NCI-H345 (cell line): ENCODE measurements at places on chromosomes 2 and 18.

GRCh38 chr2:12335131-12335530, 381.6 kb upstream of the TRIB2 start:
- no peak for DNase-seq

- no peak for DNase-seq
Measured at GRCh38 chr2:27798486-27798885, 27.0 kb downstream of the MRPL33 start.

DNA sequence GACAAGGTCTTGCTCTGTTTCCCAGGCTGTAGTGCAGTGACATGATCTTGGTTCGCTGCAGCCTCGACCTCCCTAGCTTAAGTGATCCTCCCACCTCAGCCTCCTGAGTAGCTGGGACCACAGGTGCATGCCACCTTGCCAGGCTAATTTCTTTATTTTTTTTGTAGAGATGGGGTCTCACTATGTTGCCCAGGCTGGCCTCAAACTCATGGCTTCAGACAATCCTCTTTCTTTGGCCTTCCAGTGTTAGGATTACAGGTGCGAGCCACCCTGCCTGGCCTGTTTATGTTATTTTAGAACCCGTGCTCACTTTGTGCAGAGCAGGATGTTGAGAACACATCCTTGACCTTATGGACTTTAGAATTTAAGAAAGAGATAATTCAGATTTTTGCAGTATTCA, 17.4 kb downstream of the FAM117B start:
- DNase-seq: no peak

DNA sequence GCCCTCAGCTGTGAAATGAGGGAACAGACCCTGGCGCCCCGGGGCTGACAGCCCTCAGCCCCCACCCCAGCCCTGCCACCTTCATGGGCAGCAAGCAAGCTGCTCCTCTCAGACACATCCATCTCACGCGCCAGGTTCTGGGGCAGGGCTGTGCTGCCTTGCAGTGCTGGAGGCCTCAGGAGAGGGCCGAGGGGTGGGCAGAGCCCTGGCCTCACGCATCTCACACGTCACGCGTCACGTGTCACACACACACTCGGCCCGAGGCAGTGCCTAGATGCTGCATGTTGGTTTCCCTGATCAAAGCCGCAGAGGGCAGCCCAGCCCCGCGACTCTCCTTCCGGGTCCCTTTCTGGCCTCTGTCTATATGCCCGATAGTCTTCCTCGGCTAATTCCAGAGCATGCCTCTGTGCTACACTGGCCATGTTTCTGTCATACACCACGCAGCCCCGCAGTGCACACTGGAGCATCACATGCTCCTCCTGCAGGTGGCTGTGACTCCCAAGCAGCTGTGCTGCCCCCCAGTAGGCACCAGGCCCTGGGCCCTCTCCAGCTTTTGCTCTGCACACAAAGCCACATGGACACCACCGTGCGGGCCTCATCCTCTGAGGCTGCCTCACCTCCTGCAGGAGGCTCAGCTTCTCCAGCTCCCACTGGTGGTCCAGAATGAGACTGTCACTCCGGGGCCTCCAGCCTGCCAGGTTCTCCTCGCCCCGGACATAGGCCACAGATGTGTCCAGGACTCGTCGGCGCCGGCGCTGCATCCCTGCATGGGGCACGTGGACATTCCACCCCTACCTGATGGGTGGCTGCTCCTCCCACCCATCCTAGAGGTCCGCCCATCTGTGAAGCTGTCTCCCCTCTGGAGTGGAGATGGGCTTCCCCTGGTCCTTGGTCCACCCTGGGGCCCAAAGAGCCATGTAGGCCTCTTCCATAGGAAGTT, 31.4 kb downstream of the AQP12A start:
- DNase-seq: no peak

- no peak for DNase-seq
Measured at GRCh38 chr2:18900691-18901141, 311.3 kb upstream of the NT5C1B start.

DNA sequence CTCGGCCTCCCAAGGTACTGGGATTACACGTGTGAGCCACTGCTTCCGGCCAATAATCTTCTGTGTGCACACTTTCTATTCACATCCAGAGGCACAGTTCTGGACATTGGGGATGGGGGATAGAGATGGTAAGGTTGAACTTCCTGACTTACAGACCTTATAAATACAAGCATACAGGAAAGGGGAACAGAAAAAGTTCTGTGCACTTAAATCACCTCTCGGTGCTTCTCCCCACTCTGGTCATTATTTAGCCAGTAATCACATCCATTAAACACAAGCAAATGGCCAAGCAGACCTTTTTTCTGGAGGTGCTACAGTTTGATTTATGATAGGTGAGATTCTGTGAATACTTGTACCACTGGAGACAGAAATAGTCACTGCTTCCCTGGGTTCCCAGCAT, 110.6 kb downstream of the CRIM1 start:
- DNase-seq: no peak

- DNase-seq: no peak
Measured at GRCh38 chr2:24731923-24732322, 61.3 kb downstream of the PTRHD1 start.

- DNase-seq: no peak
Measured at GRCh38 chr2:32212295-32212694, 46.6 kb downstream of the SLC30A6 start.

DNA sequence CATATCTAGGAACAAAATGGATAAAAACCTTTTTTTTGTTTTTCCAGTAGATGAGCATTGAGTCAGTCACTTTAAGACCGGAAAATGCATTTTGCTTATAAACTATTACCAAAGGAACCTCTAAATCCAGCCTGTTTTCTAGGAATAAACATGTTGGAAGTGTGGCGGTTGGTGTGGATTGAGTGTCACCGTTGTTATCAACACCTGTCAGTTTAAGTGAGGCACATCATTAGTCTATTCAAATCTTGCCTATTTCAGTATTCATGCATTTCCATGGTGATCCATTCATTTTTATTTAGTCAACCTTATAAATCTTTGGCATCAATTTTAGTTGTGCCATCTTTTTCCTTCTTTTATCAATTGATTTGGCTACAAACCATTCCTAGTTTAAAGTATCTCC, 3.3 kb downstream of the KLHL29 start:
- DNase-seq: peak; percentile 17

- DNase-seq: no peak
Measured at GRCh38 chr18:61402726-61403125, 69.5 kb downstream of the CDH20 start.

DNA sequence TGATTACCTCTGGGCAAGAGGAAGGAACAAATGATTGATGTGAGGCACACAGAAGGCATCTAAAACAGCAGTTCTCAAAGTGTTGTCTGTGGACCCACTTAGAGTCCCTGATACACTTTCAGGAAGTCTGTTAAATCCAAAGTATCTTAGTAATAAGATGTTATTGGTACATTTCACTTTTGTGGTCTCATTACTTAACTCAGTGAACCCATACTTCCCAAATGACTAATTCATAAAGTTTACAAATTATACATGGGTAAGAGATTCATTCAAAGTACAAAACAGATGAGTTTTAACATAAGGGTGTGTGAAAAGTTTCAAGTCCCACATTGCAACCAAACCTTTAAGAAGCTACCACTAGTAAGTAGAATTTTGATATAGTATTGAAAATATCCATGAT, 440.5 kb downstream of the NUP35 start:
- DNase-seq: no peak

GRCh38 chr2:20350753-20351554, at the start of gene PUM2:
TSS of gene PUM2 (minus strand) at chr2:20350844. CDS start at chr2:20327360, 23,484 bp downstream.
- peak; percentile 99 for DNase-seq

- no peak for DNase-seq
Measured at GRCh38 chr2:179546656-179547055, 282.0 kb upstream of the SESTD1 start.

- no peak for DNase-seq
Measured at GRCh38 chr2:73998451-73998850, 13.7 kb downstream of the TET3 start.

DNA sequence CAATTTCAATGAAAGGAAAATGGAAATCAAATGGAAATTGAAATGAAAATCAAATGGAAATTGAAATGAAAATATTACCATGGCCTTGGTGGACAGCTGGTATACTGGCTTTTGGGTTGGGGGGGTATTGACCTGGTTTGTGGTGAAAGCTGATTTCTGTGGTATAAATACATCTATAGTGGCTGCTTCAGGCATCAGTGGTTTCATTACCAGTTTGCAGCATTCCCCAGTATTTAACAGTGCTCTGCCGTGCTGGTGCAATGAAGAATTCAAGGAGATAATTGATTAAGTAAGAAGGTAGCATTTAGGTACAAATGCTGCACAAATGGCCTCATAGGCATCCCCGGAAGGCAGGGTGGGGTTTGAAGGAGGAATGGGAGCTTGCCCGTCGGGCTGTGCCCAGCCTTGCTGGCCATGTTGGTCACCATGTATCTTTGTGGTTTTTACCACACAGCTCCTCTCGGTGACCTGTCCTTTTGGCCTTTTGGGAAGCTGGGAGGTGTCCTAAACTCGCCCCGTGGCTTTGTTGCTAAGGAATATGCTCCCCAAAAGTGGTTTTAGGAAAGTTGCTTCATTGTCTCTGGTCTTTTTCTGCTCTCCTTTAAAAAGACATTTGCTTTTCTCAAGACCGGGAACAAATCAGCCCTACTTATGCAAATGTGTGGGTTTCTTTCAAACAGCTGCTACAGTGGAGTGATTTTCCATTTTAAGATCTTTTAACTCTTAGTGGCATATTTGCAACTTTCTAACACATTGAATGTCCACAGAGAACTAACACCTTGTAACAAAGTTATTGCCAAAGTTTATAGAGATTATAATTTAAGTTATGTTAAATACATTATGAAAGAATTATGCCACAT, 28.6 kb downstream of the SNTG2 start:
- DNase-seq: no peak

DNA sequence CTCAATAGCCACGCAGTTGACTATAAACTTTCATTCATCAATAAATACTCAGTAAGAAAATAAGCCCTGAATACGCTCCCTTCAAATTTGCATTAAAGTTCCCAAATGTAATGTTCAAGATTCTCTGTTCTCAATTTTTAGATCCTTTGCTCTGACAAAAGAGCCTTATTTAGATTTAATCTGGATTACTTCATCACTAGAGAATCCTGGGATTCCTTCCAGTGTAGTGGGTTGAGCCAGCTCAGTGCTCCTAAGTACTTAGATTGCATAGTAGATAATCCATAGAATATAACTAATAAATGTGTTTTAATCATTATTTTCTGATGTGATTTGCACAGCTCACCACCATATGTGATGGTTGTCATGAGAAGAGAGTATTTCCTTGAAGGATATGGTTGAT, 1286.2 kb downstream of the SUCLG1 start:
- DNase-seq: no peak

DNA sequence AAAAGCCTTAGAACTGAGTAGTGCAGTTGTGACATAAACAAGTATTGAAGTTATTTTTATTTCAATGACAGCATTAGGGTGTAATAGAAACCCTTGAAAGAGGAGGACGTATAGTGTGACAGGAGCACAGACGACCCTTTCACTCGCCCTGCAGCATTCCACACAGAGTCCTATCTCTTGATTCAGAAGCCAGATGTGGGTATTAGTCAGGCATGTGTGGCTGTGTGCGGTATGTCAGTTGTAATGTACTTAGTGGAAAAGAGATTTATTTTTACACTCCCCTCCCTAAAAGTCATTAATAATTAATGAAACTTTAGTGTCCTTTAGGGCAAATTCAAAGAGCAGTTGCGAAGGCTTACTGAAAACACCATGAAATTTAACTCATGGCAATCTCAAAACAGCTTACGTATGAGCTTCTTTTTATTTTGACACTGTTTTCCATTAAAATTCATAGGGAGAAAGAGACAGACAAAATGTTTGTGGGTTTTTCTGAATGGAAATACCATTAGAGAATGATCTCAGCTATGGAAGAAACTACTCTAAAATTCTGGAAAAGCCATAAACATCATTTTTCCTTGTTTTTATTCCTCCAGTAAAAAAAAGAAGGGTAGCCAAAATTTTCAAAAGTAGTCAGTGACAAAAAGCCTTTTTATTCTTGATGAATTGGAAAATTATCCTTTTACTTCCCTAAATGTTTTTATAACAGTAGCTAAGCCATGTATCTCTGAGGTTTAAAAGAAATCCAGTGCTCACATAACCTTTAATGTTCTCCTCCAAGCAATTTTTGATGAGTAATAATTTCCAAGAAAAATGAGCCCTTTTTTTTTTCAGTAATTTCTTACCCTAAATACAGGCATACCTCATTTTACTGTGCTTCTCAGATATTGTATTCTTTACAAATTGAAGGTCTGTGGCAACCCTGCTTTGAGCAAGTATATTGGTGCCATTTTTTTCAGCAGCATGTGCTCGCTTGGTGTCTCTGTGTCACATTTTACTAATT, 84.0 kb upstream of the DSEL start:
- no peak for DNase-seq

GRCh38 chr18:79511671-79512301, 116.1 kb downstream of the NFATC1 start:
- DNase-seq: no peak

- DNase-seq: no peak
Measured at GRCh38 chr2:224017957-224018356, 21.1 kb downstream of the SERPINE2 start.

GRCh38 chr2:65919550-65920188, 487.3 kb upstream of the SPRED2 start:
- peak; percentile 36 for DNase-seq

- no peak for DNase-seq
Measured at GRCh38 chr2:101267671-101268656, 15.3 kb downstream of the CNOT11 start.

DNA sequence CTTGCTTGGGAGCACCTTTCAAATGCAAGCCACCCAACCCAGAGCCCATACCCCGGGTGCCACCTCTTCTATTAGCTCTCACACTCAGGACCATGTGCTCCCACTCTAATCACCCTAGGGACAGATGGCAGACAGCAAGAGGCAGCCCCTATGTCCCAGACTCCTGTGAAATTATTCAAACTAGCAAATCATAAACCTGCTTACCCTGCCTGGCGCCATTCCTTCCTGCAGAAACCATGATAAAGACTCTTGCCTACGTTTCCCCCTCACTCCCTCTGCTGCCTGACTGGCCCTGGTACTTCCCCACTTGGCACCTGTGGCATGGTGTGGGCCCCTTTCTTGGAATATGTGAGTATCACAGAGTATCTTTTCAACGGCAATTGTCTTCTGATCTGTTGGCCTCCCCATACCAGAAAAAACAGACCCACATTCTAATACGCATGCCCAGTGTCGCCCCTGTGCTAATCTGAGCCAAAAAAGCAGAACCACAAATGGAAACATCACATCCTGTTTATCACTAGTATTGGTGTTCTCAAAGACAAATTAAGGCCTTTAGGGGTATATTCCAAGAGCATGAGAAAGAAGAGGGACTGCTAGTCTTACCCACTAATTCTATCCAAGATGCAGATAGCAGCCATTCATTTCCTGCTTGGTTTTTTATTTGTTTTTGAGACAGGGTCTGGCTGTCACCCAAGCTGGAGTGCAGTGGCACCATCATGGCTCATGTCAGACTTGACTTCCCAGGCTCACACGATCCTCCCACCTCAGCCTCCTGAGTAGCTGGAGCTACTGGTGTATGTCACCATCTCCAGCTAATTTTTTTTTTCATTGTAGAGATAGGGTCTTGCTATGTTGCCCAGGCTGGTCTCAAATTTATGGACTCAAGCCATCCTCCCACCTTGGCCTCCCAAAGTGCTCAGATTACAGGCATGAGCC, 44.1 kb upstream of the TTC39C start:
- no peak for DNase-seq

GRCh38 chr2:189631849-189632248, 29.4 kb upstream of the ASNSD1 start:
- no peak for DNase-seq
